ENCODE measurements at places on chromosomes 2 and 18.
A peak's percentile ranks its signal among the peaks of the same experiment; 100 is the strongest.

DNA sequence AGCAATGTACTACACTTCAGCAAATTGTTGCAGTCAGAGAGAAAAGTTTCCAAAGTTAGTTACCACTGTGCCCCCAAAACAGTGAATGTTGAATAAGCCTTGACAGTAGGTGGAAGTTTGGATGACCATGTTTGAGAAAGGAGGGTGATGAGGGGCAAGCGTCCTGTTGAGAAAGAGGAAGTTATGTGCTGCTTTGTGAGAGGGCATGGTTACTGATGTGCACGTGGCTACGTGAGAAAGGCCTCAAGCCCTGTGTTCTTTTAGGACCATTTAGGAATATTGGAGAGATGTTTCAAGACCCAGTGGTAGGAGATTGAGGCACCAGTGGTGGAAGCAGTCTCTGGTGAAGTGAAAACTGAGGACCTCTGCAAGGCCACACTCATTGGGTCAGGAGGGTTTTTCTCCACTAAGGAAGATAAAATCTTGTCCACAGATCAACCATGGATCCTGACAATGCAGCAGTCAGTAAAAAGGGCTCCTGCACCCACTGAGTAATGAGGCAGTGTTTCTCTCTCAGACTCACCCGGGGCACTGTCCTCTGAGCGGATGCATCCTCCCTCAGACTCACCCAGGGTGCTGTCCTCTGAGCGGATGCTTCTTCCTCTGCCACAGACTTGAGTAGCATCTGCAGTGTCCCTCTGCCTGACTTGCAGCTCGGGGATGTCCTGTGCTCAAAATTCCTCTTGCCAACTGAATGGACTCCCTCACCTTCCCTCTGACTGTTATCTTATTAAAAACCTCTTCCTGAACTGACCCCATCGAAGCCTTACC, 34.7 kb upstream of the ACTR3 start:
- no peak for DNase-seq

DNA sequence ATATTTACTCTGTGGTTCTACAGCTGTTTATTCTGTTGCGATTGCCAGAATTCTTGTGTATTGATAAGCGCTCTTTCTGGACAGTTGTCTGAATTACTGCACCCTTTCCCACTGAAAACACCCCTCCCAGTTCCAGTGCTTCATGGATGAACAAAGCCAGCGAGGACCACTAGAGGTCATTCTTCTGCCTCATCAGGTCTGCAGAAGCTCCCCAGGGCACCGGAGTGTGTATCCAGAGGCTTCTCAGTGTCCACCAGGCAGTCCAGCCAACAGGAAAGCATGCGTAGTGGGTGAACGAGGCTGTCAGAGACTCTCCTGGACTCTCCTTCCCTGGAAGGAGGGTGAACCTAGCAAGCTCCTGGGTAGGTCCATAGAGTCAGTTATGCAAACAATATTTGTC, 40.6 kb upstream of the INHBB start:
- DNase-seq, result no peak

GRCh38 chr2:203469546-203469945, 65.6 kb downstream of the RAPH1 start:
- DNase-seq, result no peak

- no peak for DNase-seq
These were observed 67.5 kb downstream of the CDH20 start for GRCh38 chr18:61400716-61401115.

- DNase-seq, result peak; percentile 27
These were observed 55.0 kb downstream of the PKDCC start for GRCh38 chr2:42102591-42103450.

DNA sequence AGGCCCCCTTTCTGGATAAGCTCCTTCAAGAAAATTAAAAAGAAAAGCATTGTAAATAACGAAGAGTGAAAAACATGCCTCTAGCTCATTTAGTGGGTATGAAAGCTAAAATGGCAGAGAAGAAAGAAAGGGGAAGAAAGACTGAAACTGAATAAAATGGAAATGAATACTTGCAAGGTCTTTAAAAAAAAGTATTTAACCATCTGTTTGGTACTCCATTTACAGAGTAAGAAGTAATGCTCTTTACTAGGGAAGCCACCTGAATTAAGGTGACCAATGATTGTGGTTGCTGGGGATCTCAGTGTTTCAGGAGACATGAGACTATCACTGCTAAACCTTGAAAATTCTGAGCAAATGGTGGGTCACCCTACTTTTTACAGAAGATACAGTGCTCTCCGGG, 17.7 kb upstream of the ARL5A start:
- DNase-seq, result no peak

GRCh38 chr2:142395291-142395690, 264.5 kb upstream of the LRP1B start:
- no peak for DNase-seq

- DNase-seq, result no peak
These were observed 32.3 kb downstream of the CYP26B1 start for GRCh38 chr2:72115110-72116080.

- DNase-seq, result no peak
These were observed 286.6 kb upstream of the HDAC4 start for GRCh38 chr2:239687441-239687840.

DNA sequence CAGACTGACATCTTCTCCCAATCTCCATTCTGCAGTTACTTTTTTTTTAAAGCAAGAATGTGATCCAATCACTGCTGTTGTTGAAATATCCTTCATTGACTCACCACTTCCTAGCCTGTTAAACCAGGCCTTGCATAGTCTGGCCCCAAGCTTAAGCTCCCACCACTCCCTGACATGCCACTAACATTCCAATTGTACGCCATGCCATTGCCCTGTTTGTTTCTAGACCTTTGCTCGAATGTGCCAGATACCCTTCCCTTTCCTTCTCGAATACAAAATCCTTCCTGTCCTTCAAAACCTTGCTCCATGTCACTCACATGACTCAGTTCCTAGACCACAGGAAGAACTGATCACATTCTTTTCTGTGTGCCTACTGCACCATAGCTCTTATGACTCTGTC, 224.2 kb downstream of the CYRIA start:
- DNase-seq, result no peak

Data from stimulated activated CD4-positive, alpha-beta T cell treated with anti-CD3 and anti-CD28 coated beads, Interleukin-4, amount 100 ng/mL, for 1 hour (primary cell).